H4 (cell line): ENCODE measurements at places on chromosomes 7 and 10. TPM values are rescaled to one million over a fixed set of nuclear protein-coding genes. Genes with fewer than 3 reads are reported as not detected.
A peak's percentile ranks its signal among the peaks of the same experiment; 100 is the strongest.

DNA sequence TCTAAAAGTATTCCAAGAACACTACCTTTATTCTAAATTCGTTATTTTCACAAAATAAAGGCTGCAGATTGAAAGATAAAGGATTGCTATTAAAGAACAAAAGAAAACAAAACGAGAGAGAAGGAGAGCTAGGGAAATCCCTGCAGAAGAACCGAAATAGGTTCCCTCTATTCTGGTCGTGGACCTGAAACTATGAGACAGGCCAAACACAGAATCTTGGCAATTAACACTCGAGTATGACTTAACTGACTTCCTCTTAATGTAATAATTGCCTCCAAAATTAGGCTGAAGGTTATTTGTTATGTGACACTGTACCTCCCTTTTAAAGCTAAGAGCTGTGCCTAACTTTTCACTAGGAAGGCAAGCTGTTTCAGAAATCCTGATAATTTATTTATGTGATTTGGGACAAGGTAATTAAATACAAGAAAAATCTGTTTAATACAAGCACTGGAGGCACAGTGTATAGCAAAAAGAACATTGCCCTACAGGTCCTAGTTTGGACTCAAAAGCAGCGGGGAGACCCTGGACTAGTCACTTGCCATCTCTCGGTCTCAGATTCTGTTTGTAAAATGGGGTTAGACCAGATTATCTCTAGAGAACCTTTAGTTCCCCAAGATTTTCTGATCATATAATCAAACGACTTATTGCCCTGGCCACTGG lies 11.6 kb downstream of the NAMPT start:
- DNase-seq: no peak

DNA sequence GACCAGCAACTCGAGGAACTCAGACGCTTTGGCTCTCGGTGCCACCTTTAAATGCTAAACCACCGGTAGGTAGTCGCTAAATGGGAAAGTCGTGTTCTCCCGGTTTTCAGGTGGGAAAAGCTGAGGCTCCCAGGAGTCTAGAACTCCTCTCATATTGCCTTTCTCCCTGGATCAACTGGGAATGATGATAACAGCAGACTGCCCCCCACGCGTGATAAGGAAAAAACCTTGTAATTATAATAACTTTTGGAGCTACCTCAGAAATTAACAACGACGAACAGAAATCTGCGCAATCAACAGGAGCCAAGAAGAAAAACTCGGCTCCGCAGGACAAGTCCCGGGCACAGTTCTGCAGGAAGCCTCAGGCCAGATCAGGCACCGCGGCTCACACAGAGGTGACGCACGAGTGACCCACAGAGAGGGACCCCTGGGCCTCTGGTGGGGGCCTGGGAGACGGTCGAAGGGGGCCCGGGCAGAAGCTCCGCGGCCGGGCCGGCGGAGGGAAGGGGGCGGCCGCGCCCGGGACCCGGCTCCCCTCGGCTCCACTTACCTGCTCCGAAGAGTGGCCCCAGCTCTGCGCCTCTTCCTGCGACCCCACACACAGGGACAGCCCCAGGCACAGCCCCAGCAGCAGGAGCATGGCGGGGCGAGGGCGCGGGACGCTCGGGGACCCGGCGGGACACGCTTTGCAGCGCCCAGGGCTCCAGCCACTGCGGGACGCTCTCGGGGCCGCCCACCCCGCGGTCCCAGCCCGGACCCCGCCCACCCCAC lies at the start of gene ITIH5:
Gene ITIH5 (minus strand): TSS at position 714 of the 771 bp plus-strand sequence. CDS start 74 bp downstream, at position 640.
- no peak for DNase-seq

DNA sequence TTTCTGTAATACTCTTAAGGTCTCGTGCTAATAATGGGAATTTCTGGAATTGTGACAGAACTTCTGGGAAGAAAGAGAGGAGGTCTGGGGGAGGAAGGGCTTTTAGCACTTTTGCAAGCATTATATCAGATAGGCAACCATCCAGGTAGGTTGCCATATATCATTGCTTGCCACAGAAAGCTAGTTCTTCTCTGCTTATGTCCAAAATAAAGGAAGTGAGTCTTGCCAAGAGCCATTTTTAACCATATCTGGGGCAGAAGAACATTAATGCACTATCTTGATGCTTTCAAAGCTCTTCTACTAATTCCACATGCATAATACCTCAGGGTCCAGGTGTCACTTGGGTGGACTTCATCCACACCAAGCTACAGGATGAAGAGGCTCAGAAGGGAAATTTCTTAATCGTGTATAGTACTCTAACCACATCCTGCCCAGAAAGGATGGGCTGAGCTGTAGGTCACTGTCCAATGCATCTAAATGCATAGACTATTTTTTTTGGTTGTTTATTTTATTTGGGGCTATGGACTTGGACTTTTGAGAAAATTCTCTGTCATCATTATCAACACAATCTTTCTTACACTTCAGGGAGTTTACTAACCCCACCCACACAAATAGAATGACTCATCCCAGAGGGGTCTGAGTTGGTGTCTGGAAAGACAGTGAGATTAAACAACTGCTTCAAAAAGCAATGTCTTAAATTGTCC lies 68.9 kb upstream of the ADO start:
- peak; percentile 31 for DNase-seq

- DNase-seq: peak; percentile 3
Observed at GRCh38 chr10:24277771-24278170, 68.8 kb downstream of the KIAA1217 start.

- DNase-seq: peak; percentile 84
Observed at GRCh38 chr7:1758028-1758858, 88.2 kb downstream of the ELFN1 start.

GRCh38 chr10:128046953-128047290 lies 79.3 kb downstream of the MKI67 start:
- no peak for DNase-seq

The ERVW-1 gene
- not detected in 2 replicates for total RNA-seq

- DNase-seq: no peak
Observed at GRCh38 chr7:114969096-114969495, 47.2 kb downstream of the MDFIC start.

DNA sequence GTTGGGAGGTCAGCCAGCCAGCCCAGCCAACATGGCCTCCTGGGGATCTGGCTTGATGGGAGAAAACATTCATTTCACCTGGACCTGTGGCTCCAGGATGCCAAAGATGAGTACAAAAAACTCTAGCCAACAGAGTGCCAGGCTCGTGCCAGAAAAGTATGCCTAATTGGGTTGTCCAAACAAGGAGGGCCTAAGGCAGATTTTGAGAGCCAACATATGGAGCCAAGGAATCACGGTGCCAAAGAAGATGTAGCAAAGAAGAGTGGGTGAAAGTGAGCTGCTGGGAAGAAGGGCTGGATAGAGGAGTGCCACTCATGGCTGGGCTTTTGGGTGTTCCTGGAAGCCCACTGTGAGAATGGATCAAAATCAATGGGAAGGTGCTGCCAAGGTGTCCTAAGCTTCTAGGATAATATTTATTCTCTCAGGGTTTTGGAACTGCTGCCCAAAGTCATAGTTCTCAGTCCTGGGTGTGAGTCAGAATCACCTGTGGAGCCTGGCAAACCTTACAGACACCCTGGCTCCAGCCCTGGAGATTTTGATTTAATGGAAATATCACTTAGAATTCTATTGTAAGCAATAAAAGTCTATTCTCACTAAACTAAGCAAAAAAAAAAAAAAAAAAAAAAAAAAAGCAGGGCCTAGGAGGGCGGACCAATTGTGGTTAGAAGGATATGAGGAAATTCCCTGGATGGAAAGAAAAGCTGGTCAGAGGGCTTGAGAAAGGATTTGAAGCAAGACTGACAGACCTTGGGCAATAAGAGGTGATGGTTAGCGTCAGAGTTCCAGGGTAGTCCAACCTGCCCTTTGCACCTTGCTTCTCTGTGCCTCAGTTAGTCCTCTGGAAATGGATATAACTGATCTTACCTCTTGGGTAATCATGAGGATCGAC lies 182.2 kb upstream of the PRR15 start:
- no peak for DNase-seq

- DNase-seq: peak; percentile 7
Observed at GRCh38 chr10:7756360-7756992, 31.3 kb downstream of the KIN start.

- DNase-seq: no peak
Observed at GRCh38 chr7:82012453-82012852, 242.6 kb upstream of the HGF start.

DNA sequence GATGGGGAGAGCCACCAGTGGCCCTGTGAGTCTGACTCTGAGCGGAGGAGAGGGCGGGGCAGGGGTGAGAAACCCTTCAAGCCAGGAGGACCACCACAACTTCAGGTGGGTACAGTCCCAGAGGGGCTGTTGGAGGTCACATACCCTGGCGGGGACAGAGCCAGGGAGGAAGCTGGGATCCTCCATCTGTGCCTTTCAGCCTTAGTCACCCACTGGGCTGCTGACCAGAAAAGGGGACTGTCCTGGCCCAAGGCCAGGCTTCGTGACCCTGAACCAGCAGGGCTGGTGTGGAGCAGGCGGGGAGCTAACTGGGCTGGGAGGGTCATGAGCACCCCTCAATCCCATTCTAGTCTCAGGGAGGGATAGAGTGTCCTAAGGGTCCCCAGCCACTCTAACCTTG lies 1.5 kb upstream of the CALHM3 start:
- no peak for DNase-seq

DNA sequence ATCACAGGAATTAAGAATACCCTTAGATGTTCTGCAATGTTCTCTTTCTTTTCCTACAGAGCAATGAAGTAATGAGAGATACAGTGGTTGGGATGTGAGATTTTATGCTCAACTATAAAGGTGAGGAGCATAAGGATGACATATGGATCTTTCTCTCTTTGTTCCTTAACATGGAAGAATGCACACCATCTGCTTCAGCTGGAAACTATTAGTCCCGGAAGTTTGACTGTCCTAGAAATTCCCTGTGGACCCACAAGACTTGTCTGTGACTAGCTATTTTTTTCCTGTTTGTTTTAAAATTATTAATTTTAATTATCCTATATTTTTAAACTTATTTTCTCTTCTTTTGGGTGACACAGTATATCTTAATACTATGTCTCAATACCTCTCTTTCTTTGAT lies 80.2 kb downstream of the DKK1 start:
- DNase-seq: no peak

The TES gene
- 36.4 and 59.0 TPM in 2 replicates for total RNA-seq

The DHTKD1 gene
- total RNA-seq: 7.8 and 8.3 TPM in 2 replicates

DNA sequence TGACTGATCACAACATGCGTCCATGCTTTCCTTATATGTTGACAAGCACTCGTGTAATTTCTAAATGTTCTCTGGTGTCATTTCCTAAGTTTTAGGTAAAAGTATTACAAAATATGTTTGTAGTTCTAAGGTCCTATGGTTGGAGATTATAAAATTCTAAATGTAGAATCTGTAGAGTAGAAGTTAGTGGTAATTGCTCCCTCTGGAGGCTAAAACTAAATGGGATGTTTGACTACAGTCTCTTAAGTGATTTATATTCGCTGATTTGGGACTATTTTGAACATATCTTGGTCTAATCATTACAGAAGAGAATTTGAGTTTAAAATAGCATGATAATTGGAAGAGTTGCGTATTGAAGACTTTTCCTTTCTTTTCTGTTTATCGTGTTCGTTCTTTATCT lies 74.1 kb downstream of the ZMYND11 start:
- DNase-seq: no peak

DNA sequence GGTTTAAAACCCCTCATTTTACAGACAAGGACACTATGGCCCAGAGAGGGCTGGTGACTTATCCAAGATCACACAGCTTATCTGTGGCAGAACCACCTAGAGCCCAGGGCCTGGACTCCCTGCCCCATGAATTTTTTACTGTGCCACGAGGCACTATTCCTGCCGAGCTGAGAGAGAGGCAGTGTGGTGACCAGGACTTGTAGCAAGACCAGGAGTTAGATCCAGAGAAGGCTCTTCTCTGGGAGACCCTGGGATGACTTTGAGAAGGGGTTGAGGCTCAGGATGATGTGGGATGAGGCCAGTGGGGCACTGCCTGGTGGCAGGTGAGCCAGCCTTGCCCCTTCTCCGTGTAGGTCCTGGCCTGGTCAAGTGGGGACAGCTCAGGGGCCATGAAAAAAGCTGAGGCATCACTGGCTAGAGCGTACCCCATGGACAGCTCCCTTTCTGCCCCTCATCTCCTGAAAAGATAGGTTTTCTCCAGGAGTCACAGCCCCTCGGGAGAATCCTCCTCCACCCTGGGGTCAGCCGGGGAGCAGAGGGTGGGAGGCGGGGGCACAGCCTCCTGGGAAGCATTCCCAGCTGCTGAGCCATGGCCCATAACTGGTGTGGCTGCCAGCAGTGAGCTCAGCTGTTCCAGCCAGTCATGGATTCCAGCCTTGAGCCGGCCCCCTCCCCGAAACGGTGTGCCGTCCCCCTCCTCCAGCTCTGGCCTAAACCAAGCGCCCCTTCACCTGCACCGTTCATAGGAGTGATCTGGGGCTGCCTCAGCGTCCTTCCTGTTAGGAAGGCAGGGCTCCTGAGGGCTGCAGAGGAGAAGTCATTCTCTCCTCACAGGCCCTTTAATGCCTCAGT lies 5.8 kb downstream of the FLNC start:
- DNase-seq: no peak

GRCh38 chr10:130042381-130042780 lies 68.2 kb downstream of the C10orf143 start:
- no peak for DNase-seq

The CDK14 gene
- total RNA-seq: 9.9 and 14.0 TPM in 2 replicates

The EPHB6 gene
- 0.35 and 1.7 TPM in 2 replicates for total RNA-seq

DNA sequence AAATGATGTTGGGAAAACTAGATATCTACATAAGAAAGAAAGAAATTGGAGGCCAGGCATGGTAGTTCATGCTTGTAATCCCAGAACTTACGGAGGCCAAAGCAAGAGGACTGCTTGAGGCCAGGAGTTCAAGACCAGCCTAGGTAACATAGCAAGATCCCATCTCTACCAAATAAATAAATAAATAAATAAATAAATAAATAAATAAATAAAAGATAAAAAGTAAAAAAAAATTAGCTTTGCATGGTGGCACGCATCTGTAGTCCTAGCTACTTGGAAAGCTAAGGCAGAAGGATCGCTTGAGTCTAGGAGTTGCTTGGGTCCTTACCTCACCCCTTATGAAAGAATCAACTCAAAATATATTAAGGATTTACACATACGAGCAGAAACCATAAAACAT lies 193.5 kb upstream of the NOBOX start:
- no peak for DNase-seq

The LIPJ gene
- total RNA-seq: not detected in 2 replicates
